ENCODE measurements at places on chromosomes 12 and 14. TPM values are rescaled to one million over a fixed set of nuclear protein-coding genes. Genes with fewer than 3 reads are reported as not detected.

TAS2R42 gene
- not detected for total RNA-seq

NAB2 gene
- 28.2 TPM for total RNA-seq

MAP1LC3B2 gene
- not detected for total RNA-seq

SMARCC2 gene
- total RNA-seq: 67.1 TPM

GPR137C gene
- 0.72 TPM for total RNA-seq

GALNT6 gene
- 40.4 TPM for total RNA-seq

KCNJ8 gene
- total RNA-seq: not detected

MYF5 gene
- not detected for total RNA-seq

COPS7A gene
- 48.4 TPM for total RNA-seq

DLK1 gene
- total RNA-seq: 0.87 TPM

CISTR gene
- not detected for total RNA-seq

FKBP4 gene
- 77.7 TPM for total RNA-seq

ACOT6 gene
- total RNA-seq: not detected

FOXG1 gene
- 0.44 TPM for total RNA-seq

PROX2 gene
- 0.33 TPM for total RNA-seq

NTN4 gene
- total RNA-seq: 0.15 TPM

MAGOHB gene
- 41.9 TPM for total RNA-seq

GAS2L3 gene
- total RNA-seq: 2.6 TPM

SYNJ2BP gene
- 10.5 TPM for total RNA-seq

LRRC43 gene
- 0.16 TPM for total RNA-seq

FSCB gene
- total RNA-seq: not detected

SERPINA9 gene
- total RNA-seq: not detected

P2RX2 gene
- total RNA-seq: not detected

GLIPR1L2 gene
- not detected for total RNA-seq

KRT73 gene
- total RNA-seq: not detected

INSM2 gene
- not detected for total RNA-seq

KRT2 gene
- total RNA-seq: 0.08 TPM

PTHLH gene
- not detected for total RNA-seq

GPR132 gene
- 39.6 TPM for total RNA-seq

GPR65 gene
- 8.2 TPM for total RNA-seq

PPFIA2 gene
- total RNA-seq: not detected

ERO1A gene
- 71.3 TPM for total RNA-seq

RNASE3 gene
- not detected for total RNA-seq

OTX2 gene
- 0.27 TPM for total RNA-seq
